ENCODE measurements at places on chromosomes 12 and 14.

DNA sequence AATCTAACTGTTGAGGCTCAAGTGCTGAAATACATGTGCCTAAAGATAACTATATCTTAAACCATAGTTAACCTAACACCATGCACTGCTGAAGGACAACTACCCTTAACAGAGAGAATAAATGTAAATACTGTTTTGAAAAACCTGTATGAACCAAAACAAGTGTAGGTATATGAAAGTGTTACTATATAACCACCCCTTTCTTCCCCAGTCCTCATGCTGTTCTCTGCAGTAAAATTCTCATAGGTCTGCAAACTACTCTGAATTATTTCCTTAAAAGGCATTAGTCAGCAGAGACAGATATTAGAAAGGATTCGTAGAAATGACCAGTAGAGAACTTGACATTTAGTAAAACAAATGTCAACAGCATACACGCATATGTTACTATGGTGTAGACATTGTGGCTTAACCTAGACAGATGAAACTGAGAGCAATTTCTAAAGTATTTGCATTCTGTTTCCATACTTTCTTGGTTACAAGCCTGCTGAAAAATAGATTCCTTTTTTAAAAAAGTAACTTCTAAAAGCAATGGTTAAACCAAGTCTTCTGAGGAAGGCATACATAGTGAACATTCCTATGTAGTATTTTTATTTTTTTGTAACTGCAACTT lies 13.9 kb downstream of the CSRP2 start:
- no peak for DNase-seq

GRCh38 chr14:87231336-87232026 lies 761.5 kb downstream of the GALC start:
- DNase-seq, result no peak

- no peak for DNase-seq
These were observed 29.3 kb downstream of the GRIN2B start for GRCh38 chr12:13952096-13952495.

- no peak for DNase-seq
These were observed 3.2 kb upstream of the VSIG10 start for GRCh38 chr12:118107011-118107410.

GRCh38 chr12:14849661-14850060 lies 6.3 kb upstream of the ART4 start:
- DNase-seq, result no peak

DNA sequence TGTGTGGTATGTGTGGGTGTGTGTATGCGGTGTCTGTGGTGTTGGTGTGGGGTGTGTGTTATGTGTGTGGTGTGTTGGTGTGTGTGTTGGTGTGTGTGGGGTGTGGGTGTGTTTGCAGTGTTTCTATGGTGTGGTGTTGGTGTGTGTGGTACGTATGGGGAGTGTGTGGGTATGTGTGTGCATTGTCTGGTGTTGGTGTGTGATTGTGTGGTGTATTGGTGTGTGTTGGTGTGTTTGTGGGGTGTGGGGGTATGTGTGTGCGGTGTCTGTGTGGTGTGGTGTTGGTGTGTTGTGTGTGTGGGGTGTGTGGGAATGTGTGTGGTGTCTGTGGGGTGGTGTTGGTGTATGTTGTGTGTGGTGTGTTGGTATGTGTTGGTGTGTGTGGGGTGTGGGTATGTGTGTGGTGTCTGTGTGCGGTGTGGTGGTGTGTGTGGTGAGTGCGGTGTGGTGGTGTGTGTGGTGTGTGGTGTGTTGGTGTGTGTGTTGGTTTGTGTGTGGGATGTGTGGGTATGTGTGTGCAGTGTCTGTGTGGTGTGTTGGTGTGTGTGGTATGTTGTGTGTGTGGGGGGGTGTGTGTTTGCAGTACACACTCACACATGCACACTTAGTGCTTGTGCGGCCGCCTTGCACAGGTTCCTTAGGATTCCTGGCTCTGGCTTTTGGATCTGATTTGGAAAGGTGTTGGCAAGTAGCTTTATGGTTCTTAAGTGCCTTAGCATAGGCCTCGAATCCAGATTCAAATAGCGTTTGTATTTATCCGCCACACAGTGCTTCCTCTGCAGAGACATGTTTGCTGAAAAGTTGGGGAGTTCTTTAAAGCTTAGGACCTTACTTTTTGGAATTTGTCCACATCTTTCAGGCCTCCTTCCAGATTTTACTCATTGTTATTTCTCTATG lies 16.4 kb downstream of the MLXIP start:
- no peak for DNase-seq

DNA sequence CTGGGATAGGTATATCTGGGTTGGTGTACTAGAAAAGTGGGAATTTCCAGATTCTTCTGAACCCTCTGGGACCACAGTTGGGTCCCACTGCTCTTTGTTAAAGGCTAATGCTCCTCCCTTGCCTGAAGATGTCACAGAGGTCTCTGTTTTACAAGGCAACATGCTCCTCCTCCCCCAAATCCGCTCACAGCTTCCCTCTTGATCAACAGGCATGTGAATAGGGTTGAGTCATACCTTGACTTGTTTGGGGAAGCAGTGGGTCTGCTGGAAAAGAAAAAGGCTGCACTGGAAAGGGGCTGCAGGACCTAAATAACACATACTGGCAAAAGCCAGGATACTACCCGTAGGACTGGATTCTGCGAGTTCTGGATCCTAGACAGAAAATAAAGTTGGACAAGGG lies 165.4 kb upstream of the TMEM260 start:
- DNase-seq, result no peak

DNA sequence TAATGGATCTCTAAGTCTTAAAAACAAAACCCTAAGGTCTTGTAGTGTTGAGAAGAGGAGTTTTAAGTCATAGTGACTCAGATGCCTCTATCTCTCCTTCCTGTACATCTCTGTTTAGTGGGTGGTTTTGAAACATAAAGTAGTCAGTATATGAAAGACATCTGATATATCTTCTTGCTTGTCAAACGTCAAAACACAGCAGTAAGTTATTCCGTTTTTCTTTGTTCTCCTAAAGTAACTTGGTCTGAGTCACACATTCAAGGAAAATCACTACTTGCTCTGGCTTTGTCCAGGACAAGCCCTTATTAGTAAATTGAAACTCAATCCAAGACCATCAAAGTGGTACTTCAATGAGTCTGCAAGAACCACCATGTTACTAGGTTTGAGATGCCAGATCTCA lies 1172.5 kb downstream of the BCL11B start:
- no peak for DNase-seq

- no peak for DNase-seq
These were observed 76.7 kb downstream of the NKX2-1 start for GRCh38 chr14:36443374-36443773.

- DNase-seq, result no peak
These were observed 10.9 kb downstream of the MTA1 start for GRCh38 chr14:105430565-105430964.

- no peak for DNase-seq
These were observed 143.6 kb downstream of the PHLDA1 start for GRCh38 chr12:75887979-75888378.

- DNase-seq, result no peak
These were observed 136.4 kb downstream of the ZFP36L1 start for GRCh38 chr14:68656452-68656851.

All from stimulated activated CD4-positive, alpha-beta T cell treated with anti-CD3 and anti-CD28 coated beads, Interleukin-15, amount 100 ng/mL, for 1 hour (primary cell).